ENCODE measurements at places on chromosomes 4 and X.

- H3K36me3 ChIP-seq, result peaks cover 10% of the 10 kb centered on the region
- no peak for DNase-seq
- peaks cover 5% of the 10 kb centered on the region for H3K4me1 ChIP-seq
- H3K27ac ChIP-seq, result peak overlapping the region; percentile 88
- peak overlapping the region; percentile 74 for H3K4me3 ChIP-seq
Measured at GRCh38 chrX:72573158-72573511, 492 bp upstream of the HDAC8 start.

- peak overlapping the region; percentile 12 for H3K4me3 ChIP-seq
- peaks cover 23% of the 10 kb centered on the region for H3K27me3 ChIP-seq
- H3K4me1 ChIP-seq, result peaks cover 12% of the 10 kb centered on the region
- H3K27ac ChIP-seq, result no peak overlapping the region
Measured at GRCh38 chr4:4762909-4763821, 96.3 kb upstream of the MSX1 start.

DNA sequence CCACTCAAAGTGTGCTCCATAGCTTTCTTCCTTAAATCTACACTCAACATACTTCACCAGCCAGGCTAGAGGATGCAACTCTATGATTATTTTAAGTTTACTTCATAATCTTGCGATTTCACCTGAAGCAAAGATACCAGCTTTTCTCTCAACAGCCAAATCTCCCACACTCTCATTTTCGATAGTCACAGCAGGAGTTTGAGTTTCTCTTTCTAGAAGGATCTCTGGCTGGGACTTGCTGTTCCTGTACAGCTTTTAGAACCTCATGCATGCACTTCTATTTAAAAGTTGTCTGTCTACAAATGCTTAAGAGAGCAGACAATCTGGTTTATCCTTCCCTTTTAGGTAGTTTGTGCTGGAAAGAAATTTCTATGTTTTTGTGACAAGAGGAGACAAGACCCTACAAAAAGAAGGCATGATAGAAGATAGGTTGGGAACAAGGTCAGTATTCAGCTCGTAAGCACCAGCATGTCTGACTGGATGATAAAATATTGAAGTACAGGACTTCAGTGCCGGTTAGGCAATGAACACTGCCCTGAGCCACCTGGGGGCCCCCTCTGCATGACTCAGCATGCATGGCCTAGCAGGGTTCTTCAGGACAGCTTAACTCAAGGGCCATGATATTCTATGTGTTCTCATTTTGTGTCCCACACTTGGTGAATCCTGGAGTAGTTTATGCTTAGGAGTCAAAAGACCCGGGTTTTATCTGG, 65.6 kb downstream of the ATXN3L start:
- H3K4me1 ChIP-seq, result peaks cover 11% of the 10 kb centered on the region
- peak; percentile 76 for DNase-seq
- H3K36me3 ChIP-seq, result no peaks in the 10 kb centered on the region
- H3K27me3 ChIP-seq, result no peaks in the 10 kb centered on the region
- no peak overlapping the region for H3K27ac ChIP-seq

- no peak overlapping the region for H3K27ac ChIP-seq
Measured at GRCh38 chrX:6732101-6732500, 197.2 kb upstream of the VCX3A start.

GRCh38 chr4:77031544-77031943, 44.2 kb downstream of the CCNI start:
- peaks cover 81% of the 10 kb centered on the region for H3K36me3 ChIP-seq
- no peaks in the 10 kb centered on the region for H3K4me1 ChIP-seq
- no peak overlapping the region for H3K4me3 ChIP-seq
- no peak overlapping the region for H3K27ac ChIP-seq
- no peak for DNase-seq

DNA sequence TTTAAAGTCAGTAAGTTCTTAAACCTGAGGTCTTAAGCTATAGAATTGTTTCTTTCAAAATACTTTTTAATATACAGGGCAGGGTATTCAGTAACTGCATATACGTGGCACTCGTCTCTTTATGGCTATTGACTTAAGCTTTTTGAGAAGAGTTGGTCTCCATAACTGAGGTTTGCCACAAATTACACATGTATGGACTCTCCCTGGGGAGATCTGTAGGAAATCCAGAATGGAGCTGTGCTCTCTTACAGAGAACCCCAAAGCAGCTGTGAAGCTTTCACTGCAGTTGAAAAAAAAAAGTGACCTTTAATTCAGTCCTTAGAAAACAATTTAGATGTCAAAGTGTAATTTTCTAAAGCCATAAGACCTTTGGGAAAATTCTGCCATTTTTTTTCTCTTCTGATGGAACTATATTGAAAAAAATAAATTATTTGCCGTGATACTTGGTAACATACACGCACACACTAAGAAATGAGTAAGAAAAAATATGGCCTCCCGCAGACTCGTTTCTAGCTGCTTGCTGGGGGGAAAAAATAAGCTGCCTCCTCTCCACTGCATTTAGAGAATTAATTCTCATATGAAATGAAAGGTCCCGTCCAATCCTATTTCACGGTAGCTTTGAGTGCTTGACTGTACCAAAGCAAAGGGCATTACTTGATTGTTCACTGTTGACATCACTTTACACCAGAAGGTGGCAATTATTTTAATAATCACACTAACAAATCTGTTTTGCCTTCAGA, 159.4 kb upstream of the TENM3 start:
- H3K27me3 ChIP-seq, result no peaks in the 10 kb centered on the region
- H3K36me3 ChIP-seq, result no peaks in the 10 kb centered on the region
- H3K27ac ChIP-seq, result no peak overlapping the region
- DNase-seq, result no peak

GRCh38 chrX:23821847-23822246, 38.9 kb downstream of the SAT1 start:
- H3K36me3 ChIP-seq, result no peaks in the 10 kb centered on the region
- no peaks in the 10 kb centered on the region for H3K27me3 ChIP-seq
- no peak overlapping the region for H3K27ac ChIP-seq
- no peaks in the 10 kb centered on the region for H3K4me1 ChIP-seq
- H3K4me3 ChIP-seq, result no peak overlapping the region

- H3K36me3 ChIP-seq, result no peaks in the 10 kb centered on the region
- no peaks in the 10 kb centered on the region for H3K27me3 ChIP-seq
- DNase-seq, result peak; percentile 92
- peak overlapping the region; percentile 4 for H3K27ac ChIP-seq
- peak overlapping the region; percentile 1 for H3K4me3 ChIP-seq
Measured at GRCh38 chr4:38857354-38858096, 908 bp upstream of the TLR6 start.

DNA sequence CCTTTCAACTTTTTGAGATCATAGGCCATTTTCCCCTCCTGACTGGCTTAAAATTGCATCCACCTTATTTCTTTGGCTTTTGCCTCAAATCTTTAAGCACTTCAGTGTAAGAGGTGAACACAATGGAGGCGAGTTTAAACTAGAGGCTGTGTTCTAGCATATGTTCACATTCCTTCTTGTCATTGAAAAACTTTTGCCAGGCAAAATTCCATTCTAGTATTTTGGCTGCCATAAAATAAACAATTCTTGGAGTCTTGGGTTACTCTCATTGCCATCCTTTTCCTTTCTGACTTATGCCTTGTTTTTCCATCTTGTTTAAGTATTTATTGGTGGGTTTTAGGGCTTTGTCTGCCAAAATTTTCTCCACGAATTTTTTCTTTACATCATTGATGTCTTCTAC, 137.3 kb upstream of the ANXA10 start:
- H3K4me1 ChIP-seq, result no peaks in the 10 kb centered on the region
- H3K36me3 ChIP-seq, result no peaks in the 10 kb centered on the region
- no peak overlapping the region for H3K27ac ChIP-seq
- H3K27me3 ChIP-seq, result no peaks in the 10 kb centered on the region

GRCh38 chrX:67939270-67939669, 395.4 kb downstream of the AR start:
- H3K36me3 ChIP-seq, result no peaks in the 10 kb centered on the region
- H3K4me3 ChIP-seq, result no peak overlapping the region
- DNase-seq, result no peak
- no peaks in the 10 kb centered on the region for H3K27me3 ChIP-seq
- no peak overlapping the region for H3K27ac ChIP-seq
- no peaks in the 10 kb centered on the region for H3K4me1 ChIP-seq
